ENCODE measurements at places on chromosomes 5 and 9. TPM values are rescaled to one million over a fixed set of nuclear protein-coding genes. Genes with fewer than 3 reads are reported as not detected.

DNA sequence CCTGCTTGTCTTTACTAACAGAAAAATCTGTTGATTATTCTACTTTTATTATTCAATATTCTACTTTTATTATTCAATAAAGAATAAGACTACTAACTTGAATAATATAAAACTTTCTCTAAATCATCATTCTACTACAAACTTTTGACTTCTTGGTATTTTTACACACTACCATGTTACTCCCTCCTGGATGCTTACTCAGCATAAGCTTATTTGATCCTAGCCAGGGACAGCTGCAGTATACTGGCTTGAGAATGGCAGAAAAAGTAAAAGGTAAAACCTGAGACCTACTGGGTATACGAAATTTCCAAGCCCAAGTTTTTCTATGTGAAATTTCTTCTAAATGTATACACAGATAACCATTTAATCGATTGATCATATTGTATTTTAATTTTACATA lies 26.1 kb downstream of the PGGT1B start:
- H3K36me3 ChIP-seq: peaks cover 11% of the 10 kb centered on the region
- no peak overlapping the region for H3K4me3 ChIP-seq
- no peaks in the 10 kb centered on the region for H3K27me3 ChIP-seq
- no peaks in the 10 kb centered on the region for H3K4me1 ChIP-seq
- no peak overlapping the region for H3K27ac ChIP-seq
- DNase-seq: no peak

Gene CD180
- 0.69 TPM for total RNA-seq

GRCh38 chr5:147415651-147416050 lies 94.2 kb downstream of the DPYSL3 start:
- no peaks in the 10 kb centered on the region for H3K27me3 ChIP-seq
- H3K27ac ChIP-seq: peak overlapping the region; percentile 93
- no peak for DNase-seq
- peaks cover 88% of the 10 kb centered on the region for H3K4me1 ChIP-seq

DNA sequence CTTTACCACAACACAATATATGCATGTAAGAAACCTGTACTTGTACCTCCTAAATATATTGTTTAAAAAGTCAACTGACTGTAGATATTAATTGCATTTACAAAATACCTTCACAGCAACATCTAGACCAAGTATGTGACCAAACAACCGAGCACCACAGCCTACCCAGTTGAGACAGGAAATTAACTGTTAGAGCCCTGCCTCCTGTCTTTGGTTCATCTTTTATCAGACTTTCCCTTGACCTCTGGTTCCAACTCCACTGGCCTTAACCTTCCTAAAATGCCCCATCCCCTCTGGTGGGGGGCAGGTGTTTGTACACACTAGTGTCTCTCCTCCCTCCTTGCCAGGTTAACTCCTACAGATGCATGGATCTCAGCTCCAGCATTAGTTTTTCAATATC lies 155.0 kb upstream of the PANK3 start:
- peaks cover 7% of the 10 kb centered on the region for H3K4me1 ChIP-seq
- H3K4me3 ChIP-seq: no peak overlapping the region
- H3K27me3 ChIP-seq: no peaks in the 10 kb centered on the region
- H3K27ac ChIP-seq: no peak overlapping the region
- no peak for DNase-seq
- H3K36me3 ChIP-seq: no peaks in the 10 kb centered on the region

DNA sequence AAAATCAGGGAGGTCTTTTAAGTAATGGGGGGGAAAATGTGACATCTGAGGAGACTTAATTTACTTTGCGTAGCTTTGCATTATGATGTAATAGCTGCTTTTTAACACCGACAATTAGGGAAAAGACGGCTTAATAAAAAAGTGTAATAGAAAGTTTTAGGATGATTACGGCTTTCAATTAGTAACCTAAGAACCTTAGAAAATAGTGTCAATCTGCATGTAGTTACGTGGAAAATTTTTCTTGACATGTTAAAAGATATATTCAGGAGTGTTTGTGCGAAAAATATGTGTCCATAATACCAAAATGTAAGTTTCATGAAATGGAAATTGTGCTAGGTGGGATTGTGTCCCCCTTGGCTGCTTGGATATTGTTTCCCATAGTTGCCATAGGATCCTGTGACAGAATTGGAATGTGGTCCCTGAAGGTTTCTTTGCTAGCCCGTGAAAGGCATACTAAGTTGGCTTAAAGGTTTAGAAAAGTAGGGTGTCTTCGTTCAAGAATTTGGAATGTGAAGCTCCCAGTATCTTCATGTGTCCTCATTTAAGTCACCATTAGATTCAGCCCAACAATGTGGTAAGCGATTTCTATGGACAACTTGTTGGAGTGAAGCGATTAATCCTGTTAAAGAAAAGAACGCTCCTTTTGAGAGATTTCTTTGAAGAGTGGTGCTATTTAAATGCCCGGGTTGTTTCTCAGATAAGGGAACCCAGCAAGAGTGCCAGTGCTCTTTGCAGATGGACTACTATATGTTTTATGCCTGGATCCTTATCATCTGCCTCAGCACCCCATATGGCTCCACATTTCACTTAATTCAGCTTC lies 2.0 kb downstream of the RGMB start:
- H3K36me3 ChIP-seq: no peaks in the 10 kb centered on the region
- peak overlapping the region; percentile 94 for H3K4me3 ChIP-seq
- no peaks in the 10 kb centered on the region for H3K27me3 ChIP-seq
- DNase-seq: no peak

DNA sequence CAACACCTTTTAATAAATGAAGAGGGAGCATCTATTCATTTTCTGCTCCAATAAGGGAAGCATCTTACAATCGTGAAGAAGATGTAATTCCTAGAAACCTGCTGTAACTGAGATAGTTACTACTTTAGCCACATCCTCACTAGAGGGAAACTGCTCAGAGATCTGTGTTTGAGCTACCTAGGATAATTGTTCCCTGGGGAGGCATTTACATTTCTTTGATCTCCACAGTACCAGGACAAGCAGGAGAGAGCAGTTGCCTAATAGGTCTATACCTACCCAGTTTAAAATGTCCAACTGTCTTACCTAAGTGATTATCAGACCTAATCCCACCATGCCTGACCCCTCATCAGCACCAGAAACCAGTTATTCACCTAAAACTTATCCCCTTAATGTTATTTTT lies 196.9 kb downstream of the TUSC1 start:
- H3K27me3 ChIP-seq: no peaks in the 10 kb centered on the region
- H3K4me1 ChIP-seq: no peaks in the 10 kb centered on the region
- H3K4me3 ChIP-seq: no peak overlapping the region
- DNase-seq: no peak
- H3K27ac ChIP-seq: no peak overlapping the region
- H3K36me3 ChIP-seq: no peaks in the 10 kb centered on the region

DNA sequence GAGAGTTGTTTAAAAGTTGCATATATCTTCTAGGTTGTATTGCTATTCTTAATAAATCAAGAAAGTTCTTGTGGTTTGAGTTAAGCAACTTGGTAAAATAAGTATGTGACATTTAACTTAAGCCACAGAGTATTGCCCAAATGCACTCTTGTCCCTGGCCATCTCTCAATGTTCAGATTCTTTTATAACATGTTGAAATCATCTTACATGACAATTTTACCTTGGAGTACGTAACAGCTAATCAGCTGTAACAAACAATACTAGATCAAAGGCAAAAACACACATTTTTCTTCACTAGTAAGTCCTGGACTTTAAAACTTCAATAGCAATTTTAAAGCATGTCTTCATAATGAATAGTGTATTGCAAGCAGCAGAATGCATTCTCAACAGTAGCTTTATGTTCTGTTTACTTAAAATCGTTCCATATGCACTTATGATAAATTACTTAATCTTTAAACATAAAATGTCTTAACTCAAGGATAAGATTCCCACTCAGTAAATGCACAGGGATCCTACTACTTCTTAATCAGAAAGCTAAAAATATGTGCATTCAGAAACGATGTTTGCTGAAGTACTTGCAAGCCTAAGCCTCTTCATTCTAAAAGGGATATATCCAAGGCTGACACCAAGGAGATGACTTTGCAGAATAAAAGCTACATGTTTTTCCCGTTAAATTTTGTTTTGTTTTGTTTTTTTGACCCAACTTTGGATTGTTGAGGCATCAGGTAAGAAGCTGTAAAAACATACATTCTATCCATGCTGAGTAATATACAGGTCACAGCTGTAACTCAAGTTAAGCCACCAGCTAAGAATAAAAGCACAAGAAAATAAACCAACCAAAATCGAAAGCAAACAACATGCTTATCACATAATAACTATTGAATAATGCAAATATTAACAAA lies 86.1 kb upstream of the NFIB start:
- no peak overlapping the region for H3K27ac ChIP-seq
- H3K4me3 ChIP-seq: no peak overlapping the region
- no peaks in the 10 kb centered on the region for H3K27me3 ChIP-seq
- DNase-seq: no peak
- H3K4me1 ChIP-seq: peaks cover 7% of the 10 kb centered on the region

Measured in esophagus muscularis mucosa (tissue), 4 donors.